ELR (cell line): ENCODE measurements at places on chromosomes 6 and 20.

DNA sequence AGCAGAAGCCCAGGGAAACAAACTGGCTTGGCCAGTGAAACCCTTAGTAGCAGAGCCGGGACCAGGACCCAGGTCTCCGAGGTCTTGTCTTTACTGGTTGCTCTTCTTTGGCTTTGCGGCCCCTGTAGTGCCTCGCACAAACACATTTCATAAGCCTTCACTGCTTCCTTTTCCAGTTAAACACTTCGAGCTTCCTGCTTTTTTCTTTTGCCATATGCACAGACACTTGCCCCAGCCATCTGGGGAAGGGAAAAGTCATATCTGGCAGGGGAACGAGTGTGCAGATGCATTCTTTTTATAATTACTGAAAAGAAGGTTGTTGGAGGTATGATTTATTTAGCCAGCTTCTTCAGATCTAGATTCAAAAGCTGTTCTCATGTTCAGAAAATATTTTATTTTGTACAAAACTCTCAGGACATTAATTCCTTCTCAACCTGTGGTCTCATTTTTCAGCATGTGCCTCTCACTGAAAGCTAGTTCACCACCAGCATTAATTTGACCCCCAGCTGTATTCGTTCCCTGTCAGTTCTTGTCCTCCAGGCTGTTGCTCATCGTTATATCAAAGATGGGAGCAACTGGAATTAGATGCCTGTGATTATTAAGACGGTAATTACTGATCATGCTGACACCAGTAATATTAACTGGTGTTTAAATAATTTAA is 19.2 kb downstream of the KLHL32 start:
- no peak for DNase-seq

DNA sequence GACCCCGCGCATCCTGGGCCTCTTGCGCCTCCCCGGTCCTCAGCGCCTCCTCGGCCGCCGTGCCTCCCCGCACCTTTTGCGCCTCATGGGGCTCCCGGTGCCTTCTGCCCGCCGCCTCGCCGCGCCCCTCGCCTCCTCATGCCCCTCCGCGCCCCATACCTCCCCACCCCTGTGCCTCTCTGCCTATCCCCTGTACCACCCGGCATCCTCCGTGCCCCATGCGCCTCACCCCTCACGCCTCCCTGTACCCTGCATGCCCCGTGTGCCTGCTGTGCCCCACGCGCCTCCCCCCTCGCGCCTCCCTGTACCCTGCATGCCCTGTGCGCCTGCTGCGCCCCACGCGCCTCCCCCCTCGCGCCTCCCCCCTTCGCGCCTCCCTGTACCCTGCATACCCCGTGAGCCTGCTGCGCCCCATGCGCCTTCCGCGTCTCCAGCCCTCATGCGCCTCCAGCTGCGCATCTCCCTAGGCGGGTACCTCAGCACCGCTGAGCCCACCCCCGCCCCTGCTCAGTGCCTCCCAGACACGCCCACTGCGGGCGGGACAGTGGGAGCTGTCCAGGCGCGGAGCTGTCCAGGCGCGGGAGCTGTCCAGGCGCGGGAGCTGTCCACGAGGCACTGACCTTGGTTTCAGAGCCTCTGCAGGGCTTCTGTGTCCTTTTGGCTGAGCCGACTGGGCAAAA is 37.1 kb downstream of the IGF2R start:
- DNase-seq, result no peak

DNA sequence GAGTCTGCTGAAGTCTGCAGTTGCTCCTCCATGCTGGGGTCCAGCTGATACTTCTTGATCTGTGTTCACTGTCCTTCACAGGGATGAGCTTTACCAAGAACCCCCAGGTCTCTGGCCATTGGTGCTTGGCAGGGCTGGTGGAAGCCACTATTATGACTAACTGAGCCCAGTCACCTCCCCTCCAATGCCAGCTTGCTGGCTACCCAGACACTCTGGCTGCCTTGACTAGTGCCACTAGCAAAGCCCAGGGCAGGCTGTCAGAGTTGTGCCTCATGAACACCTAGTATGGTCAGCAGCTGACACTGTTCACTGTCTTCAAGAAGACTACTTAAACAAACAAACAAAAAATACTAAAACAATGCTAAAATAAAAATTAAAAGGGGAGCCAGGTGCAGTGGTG is 8.8 kb downstream of the ASIP start:
- DNase-seq, result no peak

- peak; percentile 70 for DNase-seq
Measured at GRCh38 chr6:67880939-67881705, 754.0 kb upstream of the ADGRB3 start.

DNA sequence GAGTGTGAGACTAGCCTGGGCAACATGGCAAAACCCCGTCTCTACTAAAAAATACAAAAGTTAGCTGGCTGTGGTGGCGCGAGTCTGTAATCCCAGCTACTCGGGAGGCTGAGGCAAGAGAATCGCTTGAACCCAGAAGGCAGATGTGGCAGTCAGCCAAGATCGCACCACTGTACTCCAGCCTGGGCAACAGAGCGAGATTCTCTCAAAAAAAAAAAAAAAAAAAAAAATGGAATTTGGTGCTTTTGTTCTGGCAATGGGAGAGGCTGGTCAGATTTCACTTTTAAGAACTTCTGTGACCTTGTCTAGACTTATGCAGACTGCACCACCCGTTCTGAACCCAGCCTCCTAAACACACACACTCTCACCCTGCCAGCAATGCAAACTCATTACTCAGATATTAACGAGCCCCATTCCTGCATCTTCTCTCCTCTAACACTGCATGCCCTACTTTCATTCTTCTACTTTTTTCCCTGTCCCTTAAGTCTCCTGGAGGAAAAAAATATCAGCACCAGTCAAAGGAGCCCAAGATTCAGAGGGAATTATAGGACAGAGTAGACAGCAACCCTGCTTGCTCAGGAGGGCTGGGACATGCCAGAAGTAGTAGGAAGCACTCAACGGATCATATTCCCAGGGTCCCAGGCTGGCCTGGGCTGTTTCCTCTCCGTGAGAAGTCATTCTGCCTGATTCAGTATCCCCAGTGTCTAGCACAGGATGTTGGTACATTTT is 4.4 kb downstream of the MOCS1 start:
- DNase-seq, result peak; percentile 66

- no peak for DNase-seq
Measured at GRCh38 chr6:159255434-159255951, 86.3 kb downstream of the FNDC1 start.

DNA sequence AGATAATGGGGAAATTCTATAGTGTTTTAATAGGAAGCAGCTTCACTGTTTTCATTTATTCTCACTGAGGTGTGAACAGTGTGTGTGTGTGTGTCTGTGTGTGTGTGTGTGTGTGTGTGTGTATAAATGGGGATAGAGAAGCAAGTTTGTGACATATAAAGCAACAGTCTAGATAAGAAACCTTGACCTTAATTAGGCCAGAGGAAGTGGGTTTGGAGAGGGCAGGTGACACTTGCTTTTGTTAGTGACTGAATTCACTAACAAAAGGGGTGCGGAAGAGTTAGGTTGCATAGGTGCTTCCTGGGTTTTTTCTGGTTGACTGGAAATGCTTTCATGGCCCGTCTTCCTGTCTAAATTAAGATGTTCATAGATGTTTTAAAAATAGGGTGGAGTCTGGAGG is 515.7 kb upstream of the FLRT3 start:
- no peak for DNase-seq

- no peak for DNase-seq
Measured at GRCh38 chr6:165678904-165679303, 15.9 kb upstream of the PDE10A start.

DNA sequence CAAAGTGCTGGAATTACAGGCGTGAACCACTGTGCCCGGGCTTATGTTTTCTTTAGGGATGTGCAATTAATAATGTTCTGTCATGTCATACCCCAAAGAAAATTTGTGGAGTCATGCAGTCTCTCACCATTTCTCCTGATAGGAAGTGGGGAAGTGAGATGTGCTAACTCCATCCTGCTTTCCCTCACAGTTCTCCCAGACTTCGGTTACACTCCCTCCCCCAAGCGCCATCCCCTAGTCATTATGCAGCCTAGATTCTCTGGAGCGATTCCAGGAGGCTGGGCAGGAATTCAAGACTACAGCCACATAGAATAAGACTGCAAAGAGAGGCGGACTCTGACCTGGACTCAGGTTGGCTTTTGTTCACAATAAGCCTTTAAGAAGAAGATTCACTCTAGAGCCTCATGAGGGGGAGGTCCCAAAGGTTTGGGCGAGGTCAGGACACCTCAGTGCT is 271.4 kb downstream of the ALDH8A1 start:
- no peak for DNase-seq

GRCh38 chr20:20939006-20939405 is 167.2 kb downstream of the LINC00237 start:
- DNase-seq, result no peak

DNA sequence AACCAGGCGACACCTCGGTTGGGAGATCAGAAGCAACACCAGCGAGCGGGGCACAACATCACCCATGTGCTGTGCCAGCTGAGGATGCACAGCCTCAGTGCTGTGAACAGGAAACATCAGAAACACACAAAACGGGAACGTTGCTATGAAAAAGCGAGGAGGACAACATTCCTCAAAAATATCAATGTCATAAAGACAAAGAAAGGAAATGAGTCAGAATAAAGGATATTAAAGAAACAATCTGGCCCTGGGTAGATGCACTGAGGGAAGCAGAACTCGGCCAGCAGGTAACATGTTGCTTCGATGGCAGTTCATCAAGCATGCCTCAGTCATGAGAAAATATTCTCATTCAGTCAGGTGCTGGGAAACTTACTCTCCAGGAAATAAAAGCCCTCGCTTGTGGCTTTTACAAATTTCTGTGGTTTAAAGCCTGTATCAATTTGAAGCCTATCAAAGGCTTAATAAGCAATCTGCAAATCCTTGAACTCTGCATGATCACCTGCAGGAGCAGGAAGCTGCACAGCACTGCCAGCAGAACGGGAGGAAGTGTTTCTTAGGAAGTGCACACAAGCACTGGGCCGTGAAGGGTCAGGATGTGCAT is 77.5 kb downstream of the GINS1 start:
- DNase-seq, result peak; percentile 31

GRCh38 chr6:89260310-89260709 is 43.2 kb upstream of the GABRR1 start:
- DNase-seq, result no peak

DNA sequence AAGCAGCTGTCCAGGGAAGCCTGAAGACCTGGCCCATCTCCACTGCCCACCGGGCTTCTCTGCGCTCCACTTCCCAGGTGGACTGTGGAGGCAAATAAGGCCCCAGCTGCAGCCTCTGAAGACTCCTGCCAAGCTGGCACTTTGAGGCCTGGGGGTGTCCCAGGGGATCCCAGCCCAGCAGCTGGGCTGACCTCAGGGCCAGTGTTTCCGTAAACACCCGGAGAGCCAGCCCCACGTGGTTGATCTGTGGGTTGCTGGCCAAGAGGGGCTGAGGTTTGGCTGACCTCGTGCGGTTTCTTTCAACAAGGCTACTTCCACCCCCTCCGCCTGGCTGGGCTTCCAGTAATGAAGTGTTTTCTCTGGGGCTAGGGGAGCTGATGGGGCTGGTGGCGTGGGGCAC is 12.4 kb upstream of the CCN5 start:
- DNase-seq, result peak; percentile 88

GRCh38 chr20:33183312-33183711 is 15.4 kb downstream of the BPIFA2 start:
- no peak for DNase-seq

DNA sequence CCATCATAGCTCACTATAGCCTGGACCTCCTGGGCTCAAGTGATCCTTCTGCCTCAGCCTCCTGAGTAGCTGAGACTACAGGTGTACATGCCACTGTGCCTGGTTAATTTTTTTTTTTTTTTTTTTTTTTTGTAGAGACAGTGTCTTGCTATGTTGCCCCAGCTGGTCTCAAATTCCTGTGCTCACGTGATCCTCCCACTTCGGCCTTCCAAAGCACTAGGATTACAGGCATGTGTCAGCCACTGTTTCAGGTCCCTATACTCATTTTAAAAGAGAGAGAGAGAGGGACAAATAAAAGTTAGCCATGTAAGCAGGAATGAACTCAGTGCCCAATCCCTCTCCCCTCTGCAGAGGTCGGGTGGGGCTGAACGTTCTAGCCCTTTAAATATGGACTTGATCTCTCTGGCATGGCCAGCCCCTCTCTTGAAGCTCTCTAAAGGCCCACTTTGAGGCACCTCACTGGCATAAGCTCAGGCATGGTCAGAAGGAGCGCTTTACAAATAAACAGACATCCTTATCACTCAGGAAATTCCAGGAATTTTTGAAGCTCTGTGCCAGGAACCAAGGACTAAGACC is 9.0 kb upstream of the SERPINB1 start:
- DNase-seq, result peak; percentile 67

DNA sequence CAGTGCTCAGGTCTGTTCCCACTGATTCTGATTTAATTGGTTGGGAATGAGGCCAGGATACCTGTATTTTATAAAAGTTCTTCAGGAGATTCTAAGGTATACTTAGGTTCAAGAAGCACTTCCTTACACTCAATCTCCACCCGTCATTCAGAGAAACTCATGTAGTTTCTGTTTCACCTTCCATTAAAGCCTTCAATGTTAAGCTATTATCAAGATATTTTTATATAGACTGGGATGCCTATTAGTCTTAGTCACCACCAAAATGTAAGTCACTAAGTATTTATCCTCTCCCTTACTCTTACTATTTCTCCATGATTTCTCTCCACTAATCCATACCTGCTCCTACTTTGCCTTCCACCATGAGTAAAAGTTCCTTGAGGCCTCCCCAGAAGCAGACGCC is 38.1 kb upstream of the GCLC start:
- peak; percentile 36 for DNase-seq

GRCh38 chr20:57756213-57756612 is 46.4 kb upstream of the PMEPA1 start:
- no peak for DNase-seq

- no peak for DNase-seq
Measured at GRCh38 chr6:145789443-145789842, 25.2 kb downstream of the FBXO30 start.

DNA sequence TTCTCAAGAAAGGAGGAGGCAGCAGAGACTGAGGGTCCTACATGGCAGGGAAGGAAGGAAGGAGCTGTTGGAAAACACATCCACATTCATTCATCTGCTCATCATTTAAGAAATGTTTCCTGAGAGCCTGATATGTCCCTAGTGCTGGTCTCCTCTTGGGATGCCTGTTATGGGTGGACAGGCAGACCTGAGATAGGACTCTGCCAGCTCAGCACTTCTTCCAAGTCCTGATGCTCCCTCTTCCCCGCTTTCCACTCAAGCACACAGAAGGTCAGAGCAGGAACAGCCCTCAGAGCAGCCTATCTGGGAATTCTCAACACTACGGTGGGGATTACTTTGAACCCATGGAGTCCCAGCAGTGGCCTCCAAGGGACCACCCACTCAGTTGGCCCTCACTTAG is 8.0 kb upstream of the SIRPD start:
- no peak for DNase-seq
